ENCODE measurements at places on chromosomes 1 and 21. TPM values are rescaled to one million over a fixed set of nuclear protein-coding genes. Genes with fewer than 3 reads are reported as not detected.

The LCE1C gene
- not detected for total RNA-seq

The LCE2B gene
- total RNA-seq = not detected

The ZNF648 gene
- not detected for total RNA-seq

The GOLT1A gene
- total RNA-seq = not detected

The OR2T10 gene
- not detected for total RNA-seq

The PLOD1 gene
- 1,597 TPM for total RNA-seq

The AGT gene
- total RNA-seq = 2.7 TPM

The WDTC1 gene
- total RNA-seq = 47.3 TPM

The GPR25 gene
- not detected for total RNA-seq

The HCRTR1 gene
- total RNA-seq = not detected

The MAB21L3 gene
- total RNA-seq = 0.03 TPM

The RYR2 gene
- total RNA-seq = not detected

The PTBP2 gene
- total RNA-seq = 16.3 TPM

The SPATA46 gene
- total RNA-seq = not detected

The TPTE gene
- total RNA-seq = not detected

The FNDC5 gene
- 1.4 TPM for total RNA-seq
